ENCODE measurements at places on chromosomes 1 and 21.

DNA sequence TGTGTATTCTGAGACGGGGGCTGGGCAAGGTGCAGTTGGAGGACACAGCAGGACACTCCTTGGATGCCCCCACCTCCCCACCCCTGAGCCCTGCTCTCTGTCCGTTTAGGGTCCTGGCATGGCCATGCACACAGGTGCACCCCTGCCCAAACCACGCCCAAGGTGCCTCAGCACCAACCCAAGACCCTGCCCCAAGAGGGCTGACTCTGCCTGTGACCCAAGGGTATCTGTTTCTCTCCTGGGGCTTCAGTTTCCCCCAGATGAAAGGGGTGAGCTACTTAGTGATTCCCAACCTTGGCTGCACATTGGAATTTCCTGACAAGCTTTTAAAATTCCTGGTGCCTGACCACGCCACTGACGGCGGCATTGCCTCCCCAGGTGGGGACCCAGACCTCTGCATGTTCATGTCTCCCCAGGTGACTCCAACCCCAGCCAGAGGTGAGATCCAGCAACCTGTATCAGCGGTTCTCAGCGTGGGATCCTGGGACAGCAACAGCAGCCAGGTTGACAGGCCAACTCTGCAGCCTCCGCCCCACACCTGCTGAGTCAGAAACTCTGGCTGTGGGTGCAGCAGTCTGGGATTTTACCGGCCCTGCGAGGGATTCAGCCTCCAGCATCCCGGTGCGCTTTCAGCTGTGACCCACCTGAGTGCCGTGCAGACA lies 483.4 kb downstream of the NPHP4 start:
- no peak overlapping the region for H3K4me3 ChIP-seq
- no peak for DNase-seq
- no peaks in the 10 kb centered on the region for H3K27me3 ChIP-seq

DNA sequence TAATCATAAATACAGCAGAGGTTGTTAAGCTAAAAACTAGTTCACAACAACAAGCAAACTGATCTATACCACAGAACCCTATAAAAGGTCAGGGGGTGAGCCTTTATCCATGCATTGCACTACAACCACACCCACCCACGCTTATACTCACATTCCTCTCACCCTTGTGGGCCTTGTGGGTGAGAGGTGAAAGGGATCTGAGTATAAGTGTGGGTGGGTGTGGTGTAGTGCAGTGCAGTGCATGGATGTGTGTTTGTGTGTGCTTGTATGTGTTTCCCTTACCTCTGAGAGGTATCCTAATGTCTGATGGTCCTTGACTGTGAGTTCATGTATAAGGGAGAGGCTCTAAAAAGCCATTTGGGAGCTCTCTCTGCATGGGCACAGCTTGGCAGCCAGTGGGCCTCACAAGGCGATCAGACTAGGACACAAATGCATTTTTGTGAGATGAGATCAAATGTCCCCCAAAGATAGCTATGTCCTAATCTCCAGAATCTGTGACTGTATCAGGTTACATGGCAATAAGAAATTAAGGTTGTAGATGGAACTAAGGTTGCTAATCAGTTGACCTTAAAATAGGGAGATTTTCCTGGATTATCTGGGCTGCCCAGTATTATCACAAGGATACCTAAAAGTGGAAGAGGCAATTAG lies 95.5 kb upstream of the DPT start:
- no peaks in the 10 kb centered on the region for H3K4me1 ChIP-seq
- DNase-seq, result no peak
- H3K27ac ChIP-seq, result no peak overlapping the region
- H3K36me3 ChIP-seq, result no peaks in the 10 kb centered on the region
- no peaks in the 10 kb centered on the region for H3K27me3 ChIP-seq

DNA sequence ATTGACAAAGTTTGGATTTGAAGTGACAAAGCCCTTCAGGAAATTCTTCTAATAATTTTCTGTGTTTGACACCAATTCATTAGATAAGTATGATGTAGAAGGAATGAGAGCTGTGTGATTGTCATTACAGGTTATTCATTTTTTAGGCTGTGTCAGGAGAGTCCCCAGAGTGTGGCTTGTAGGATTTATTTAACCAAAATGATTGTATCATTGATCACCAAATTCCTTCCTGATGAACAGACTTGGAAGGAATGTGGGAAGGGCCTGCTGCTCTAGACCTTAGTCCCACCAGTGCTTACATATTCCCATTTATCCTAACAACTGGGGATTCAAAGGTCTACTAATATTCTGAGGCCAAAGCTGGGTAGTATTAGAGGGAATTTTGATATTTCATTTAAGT lies 383.3 kb upstream of the KAZN start:
- no peak for DNase-seq
- H3K36me3 ChIP-seq, result no peaks in the 10 kb centered on the region
- no peaks in the 10 kb centered on the region for H3K4me1 ChIP-seq

GRCh38 chr1:180482425-180483275 lies 19.7 kb downstream of the ACBD6 start:
- H3K27ac ChIP-seq, result no peak overlapping the region
- H3K36me3 ChIP-seq, result peaks cover 18% of the 10 kb centered on the region
- H3K27me3 ChIP-seq, result no peaks in the 10 kb centered on the region
- no peaks in the 10 kb centered on the region for H3K4me1 ChIP-seq
- H3K4me3 ChIP-seq, result no peak overlapping the region

DNA sequence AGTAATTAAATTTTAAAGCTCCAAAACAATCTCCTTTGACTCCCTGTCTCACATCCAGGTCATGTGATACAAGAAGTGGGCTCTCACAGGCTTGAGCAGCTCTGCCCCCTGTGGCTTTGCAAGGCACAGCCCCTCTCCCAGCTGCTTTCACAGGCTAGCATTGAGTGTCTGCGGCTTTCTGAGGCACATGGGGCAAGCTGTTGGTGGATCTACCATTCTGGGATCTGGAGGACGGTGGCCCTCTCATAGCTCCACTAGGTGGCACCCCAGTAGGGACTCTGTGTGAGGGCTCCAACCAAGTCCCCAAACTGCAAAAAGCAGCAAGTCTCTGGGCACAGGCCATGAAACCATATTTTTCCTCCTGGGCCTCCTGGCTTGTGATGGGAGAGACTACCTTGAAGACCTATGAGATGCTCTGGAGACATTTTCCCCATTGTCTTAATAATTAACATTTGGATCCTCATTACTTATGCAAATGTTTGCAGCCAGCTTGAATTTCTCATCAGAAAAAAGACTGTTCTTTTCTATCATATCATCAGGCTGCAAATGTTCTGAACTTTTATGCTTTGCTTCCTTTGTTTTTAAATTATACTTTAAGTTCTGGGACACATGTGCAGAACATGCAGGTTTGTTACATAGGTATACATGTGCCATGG lies 554.1 kb upstream of the OLFM3 start:
- no peak for DNase-seq
- H3K27me3 ChIP-seq, result no peaks in the 10 kb centered on the region
- no peak overlapping the region for H3K4me3 ChIP-seq
- H3K27ac ChIP-seq, result no peak overlapping the region
- H3K36me3 ChIP-seq, result no peaks in the 10 kb centered on the region

DNA sequence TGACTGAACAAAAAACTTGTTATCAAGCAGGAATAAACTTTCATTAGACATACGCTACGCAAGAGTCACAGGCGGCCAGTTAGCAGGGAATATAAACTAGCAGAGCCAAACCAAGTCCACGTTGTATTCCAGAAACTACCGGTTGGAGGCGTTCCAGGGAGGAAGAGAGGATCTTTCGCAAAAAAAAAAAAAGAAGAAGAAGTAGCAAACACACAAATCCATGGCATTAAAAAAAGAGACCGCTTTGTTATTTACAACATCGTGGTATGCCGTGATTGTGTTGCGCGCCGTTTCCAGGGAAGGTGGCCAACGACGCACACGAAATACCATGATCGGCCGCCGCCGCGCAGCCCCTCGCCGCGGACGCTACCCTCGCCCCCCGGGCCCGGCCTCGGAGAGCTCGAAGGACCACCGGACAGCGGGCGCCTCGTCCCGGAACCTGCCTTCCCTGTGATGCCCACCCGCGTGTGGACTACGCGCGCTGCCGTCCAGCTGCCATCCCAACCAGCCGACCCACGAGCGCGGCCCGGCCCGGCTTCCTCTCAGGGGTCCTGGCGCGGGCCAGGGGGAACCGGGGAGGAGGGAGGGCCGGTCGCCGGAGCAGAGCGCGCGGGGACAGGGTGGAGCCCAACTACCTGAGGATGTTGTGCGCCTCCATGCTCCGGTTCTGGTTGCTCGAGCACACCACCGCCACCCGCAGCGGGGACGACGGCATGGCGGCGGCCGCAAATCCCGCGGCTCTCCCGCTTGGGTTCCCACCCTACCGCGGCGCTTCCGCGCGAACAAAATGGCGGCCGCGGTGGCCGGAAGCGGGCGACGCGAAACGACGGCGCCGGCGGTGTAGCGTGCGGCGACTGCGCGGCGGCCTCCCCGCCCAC lies 581 bp downstream of the SSU72 start:
- peaks cover 62% of the 10 kb centered on the region for H3K4me1 ChIP-seq
- peak; percentile 58 for DNase-seq
- peak overlapping the region; percentile 75 for H3K4me3 ChIP-seq
- no peaks in the 10 kb centered on the region for H3K27me3 ChIP-seq
- peak overlapping the region; percentile 99 for H3K27ac ChIP-seq

- DNase-seq, result no peak
- no peak overlapping the region for H3K27ac ChIP-seq
- H3K4me1 ChIP-seq, result peaks cover 2% of the 10 kb centered on the region
- no peak overlapping the region for H3K4me3 ChIP-seq
- H3K36me3 ChIP-seq, result no peaks in the 10 kb centered on the region
- no peaks in the 10 kb centered on the region for H3K27me3 ChIP-seq
Observed at GRCh38 chr1:167156466-167156865, 62.6 kb downstream of the STYXL2 start.
